CD4-positive, alpha-beta T cell treated with Interleukin-12 subunit alpha and Interleukin-12 subunit beta, for 1 hour (primary cell): ENCODE measurements at places on chromosomes 3 and 15.

DNA sequence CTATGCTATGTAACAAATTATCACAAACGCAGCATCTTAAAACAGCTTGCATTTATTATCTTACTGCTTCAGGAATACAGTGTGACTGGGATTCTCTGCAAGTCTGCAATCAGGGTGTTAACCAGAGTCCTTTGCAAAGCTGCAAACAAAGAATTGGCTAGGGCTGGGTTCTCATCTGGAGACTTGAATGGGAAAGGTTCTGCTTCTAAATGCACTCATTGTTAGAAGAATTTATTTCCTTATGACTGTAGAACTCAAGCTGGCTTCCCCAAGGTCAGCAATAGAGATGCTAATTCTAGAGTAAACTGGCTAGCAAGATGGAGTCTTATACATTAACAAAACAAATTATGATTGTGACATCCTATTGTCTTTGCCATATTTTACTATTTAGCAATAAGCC lies 673.7 kb downstream of the DIPK2A start:
- DNase-seq = no peak

DNA sequence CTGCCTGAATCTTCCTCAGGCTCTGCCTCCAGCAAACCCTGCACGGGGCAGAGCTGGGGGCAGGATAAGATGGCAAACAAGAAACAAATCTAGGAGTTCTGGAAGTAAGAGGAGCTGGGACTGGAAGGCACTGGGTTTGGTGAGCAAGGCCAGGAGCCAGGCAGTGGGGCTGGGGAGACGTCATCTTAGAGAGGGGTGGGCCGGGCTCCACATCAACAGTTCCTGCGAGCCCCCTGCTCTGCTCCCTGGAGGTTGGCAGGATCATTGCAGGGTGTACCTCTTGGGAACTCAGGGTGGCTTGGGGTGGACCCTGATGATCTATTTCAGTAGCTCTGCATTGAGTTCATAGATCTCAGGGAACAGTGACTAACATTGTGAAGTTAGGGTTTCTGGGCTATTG lies 87.3 kb upstream of the PRR23E start:
- no peak for DNase-seq

GRCh38 chr15:60208709-60209108 lies 189.1 kb downstream of the ANXA2 start:
- DNase-seq = no peak

- DNase-seq = no peak
Measured at GRCh38 chr3:18747383-18747782, 322.2 kb upstream of the SATB1 start.

- no peak for DNase-seq
Measured at GRCh38 chr15:101651554-101652097, 555 bp downstream of the TM2D3 start.

DNA sequence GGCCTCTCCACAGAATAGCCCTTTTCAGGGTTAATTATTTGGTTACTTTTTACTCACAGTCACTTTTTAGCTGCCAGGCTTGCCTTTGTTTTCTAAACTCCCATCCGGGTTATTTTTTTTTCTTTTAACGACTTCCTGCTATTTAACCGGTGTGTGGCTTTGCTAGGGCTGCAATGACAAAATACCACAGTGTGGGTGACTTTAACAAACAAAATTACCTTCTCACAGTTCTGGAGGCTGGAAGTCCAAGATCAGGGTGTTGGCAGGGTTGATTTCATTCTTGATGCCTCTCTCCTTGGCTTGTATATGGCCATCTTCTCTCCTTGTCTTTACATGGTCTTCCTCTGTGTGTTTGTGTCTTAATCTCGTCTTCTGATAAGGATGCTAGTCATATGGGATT lies 91.5 kb downstream of the IL1RAP start:
- DNase-seq = no peak

GRCh38 chr15:73628976-73629797 lies 4.0 kb downstream of the NPTN start:
- no peak for DNase-seq

DNA sequence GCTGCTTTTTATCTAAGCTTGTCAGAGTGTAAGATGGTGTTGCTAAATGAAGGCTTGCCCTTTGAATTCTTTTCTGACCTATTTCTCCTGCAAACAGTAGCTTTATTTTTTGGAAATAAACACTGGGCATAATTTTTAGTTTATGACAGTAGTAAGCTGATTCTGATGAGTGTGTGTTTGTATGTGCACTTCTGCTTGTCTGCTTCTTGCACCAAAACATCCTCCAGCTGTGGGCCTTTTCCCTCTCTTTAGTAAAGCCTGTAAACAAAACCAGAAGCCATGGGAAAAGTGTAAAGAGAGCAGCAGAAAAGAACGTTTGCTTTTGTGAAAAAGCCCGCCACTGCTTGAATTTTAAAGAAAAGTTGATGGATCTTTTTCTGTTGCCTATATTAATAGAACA lies 136.4 kb upstream of the IL12A start:
- no peak for DNase-seq

DNA sequence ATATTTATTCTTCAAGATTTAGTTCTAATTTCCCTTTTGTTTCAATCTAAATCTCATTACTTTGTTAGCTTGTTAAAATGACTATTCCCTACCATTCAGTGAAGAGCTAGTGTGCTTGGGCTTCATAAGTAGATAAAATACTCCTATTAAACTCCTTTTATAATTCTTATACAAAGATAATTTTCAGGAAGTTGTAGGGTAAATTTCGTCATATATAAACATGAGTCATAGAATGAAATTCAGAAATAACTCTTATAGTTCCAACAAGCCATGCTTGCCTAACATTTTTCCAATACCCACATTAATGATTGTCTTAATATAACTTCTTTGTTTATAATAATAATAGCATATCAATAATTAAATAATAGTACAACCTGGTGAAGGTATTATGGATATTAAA lies 407.3 kb downstream of the NAALADL2 start:
- DNase-seq = no peak

DNA sequence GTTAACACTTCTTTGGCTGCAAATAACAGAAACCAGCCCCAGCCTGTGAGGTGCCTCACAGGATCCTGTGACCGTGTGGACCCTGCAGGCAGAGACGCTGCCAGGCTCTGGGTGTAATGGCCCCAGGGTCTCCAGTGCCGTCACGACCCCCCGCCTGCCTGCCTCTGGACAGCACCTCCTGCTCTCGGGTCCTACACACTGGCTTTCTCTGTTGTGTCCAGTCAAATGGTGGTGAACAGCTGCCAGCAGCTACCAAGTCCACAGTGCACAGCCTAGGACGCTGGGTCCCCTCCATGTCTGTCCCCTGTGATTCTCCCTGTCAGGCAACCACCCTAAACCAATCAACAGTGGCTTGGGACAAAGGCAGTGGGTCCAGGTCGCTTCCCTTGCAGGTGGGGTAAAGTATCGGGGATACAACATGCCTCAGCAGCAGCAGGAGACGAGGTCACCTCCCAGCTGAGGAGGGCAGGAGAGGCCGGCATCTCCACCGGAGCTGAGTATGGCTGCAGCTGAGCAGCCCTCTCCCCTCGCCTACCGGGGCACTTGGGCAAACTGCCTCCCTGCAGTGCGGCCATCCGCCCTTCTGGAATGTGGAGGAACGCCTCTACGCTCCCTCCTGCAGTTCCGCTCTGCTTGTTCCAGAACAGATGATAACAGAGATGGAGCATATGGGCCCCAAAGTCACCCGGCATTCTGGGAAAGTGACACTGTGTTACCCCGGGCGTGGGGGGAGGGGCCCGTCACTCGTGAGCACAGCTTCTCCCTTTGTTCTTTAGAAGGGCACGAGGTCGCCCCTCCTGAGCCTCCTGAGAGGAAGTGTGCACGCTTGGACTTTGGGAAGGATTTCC lies 21.1 kb upstream of the SKOR1 start:
- no peak for DNase-seq

- peak; percentile 27 for DNase-seq
Measured at GRCh38 chr15:74906067-74906449, 593 bp downstream of the FAM219B start.

DNA sequence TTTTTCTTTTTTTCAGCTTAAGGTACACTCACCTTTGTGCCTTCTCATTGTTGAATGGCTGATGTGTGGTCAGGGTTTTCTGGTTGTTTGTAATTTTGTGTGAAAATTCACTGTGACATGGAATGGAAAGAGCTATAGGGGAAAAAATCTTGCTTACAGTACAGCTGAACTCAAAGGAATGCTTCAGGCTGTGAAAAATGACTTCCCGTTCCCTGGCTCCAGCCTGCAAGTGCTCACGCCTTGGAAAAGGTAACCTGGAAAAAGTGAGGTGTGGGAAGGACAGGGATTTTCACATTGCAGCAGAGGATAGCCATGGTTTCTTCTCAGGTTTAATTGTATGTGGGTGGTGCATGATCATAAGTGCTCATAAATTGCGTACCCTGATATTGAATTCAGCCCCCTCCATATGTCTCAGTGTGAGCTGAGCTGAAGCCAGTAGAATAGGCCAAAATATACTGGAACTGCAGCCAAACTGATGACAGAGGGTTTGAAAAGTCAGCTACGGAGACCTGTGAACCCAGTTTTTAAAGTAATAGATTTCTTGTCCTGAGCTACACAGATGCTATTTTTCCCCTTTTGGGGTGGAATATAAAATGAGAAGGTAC lies 228.7 kb upstream of the RASGRP1 start:
- DNase-seq = no peak

- no peak for DNase-seq
Measured at GRCh38 chr3:32685543-32686185, 676 bp downstream of the CNOT10 start.

- DNase-seq = no peak
Measured at GRCh38 chr3:36956155-36956554, 11.3 kb upstream of the TRANK1 start.

DNA sequence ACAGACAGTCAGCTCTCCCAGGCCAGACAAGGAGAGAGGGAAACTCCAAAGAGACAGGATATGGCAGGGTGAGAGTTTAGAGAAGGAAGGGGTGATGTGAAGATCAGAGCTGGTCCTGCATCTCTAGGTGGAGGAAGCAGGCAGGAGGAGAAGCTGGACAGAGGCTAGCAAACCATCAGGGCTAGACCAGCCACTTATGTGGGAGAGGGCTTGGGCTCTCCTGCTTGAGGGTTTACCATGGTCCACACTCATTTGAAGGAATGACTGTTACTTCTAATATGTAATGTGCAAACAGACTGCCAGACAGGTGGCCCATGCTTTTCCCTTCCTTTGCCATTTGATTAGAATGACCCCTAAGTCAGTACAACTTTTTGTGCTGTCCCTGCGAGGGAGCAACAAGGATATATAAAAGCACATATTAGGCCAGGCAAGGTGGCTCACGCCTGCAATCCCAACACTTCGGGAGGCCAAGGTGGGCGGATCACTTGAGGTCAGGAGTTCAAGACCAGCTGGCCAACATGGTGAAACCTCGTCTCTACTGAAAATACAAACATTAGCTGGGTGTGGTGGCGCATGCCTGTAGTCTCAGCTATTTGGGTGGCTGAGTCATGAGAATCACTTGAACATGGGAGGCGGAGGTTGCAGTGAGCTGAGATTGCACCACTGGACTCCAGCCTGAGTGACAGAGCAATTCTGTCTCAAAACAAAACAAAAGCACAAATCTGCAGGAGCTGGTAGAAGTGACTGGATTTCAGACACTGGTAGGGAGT lies 41.0 kb upstream of the MANF start:
- DNase-seq = no peak
